Activated T-helper 1 cell treated with Interleukin-2 at 50 U/mL for 16 hours (primary cell): ENCODE measurements at places on chromosomes 5 and 9.

- DNase-seq: no peak
Observed at GRCh38 chr5:93359960-93360305, 221.1 kb downstream of the NR2F1-AS1 start.

GRCh38 chr9:17272536-17272935 lies 137.7 kb downstream of the CNTLN start:
- no peak for DNase-seq

GRCh38 chr9:37969130-37969529 lies 65.2 kb upstream of the SLC25A51 start:
- no peak for DNase-seq

DNA sequence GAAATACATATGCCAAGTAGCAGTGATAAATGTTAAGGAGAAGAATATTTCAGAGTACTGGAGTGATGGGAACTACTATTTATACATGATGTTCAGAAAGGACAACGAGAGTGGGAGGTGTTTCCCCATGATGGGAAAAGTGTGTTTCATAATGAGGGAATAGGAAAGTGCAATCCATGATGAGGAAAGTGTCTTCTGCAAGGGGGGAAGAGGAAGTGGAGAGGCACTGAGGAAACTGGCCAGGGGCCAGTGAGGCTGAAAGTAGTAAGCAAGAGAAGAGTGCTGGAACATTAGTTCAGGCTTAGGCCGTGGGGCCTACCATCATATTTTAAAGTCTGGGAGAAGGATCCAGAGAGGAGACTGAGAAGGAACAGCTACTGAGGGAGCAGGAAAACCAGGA lies 327.2 kb downstream of the SLF1 start:
- no peak for DNase-seq

GRCh38 chr5:172442592-172442991 lies 11.7 kb downstream of the SH3PXD2B start:
- no peak for DNase-seq

DNA sequence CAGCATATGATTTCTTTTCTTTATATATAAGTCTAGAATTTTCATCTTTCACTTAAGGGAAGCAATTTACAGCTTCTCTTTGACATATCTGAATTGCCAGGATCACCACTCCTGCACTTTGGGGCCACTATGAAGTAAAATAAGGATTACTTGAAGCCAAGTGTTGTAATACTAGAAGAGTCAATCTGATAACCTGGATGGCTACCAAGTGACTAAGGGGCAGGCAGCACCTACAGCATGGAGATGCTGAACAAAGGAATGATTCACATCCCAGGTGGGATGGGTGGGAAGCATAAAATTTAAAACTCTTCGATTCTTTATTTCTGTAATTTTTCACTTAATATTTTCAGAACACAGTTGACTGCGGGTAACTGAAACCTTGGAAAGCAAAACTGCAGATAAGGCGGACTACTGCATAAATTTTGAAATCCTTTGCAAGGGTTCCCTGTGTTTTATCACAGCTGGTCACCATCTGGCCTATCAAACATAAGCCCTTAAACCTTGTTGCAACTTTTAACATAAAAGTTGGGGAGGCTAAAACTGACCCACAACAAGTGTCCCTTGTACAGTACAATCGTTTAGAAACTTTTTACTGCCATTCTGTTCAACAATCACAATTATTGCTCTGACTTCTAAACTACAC lies 31.2 kb downstream of the NR3C1 start:
- DNase-seq: no peak

- DNase-seq: no peak
Observed at GRCh38 chr9:100724886-100725285, 147.0 kb downstream of the CAVIN4 start.

- DNase-seq: no peak
Observed at GRCh38 chr9:27408482-27408881, 111.5 kb upstream of the EQTN start.

- no peak for DNase-seq
Observed at GRCh38 chr5:131242728-131243255, 21.1 kb upstream of the CDC42SE2 start.

DNA sequence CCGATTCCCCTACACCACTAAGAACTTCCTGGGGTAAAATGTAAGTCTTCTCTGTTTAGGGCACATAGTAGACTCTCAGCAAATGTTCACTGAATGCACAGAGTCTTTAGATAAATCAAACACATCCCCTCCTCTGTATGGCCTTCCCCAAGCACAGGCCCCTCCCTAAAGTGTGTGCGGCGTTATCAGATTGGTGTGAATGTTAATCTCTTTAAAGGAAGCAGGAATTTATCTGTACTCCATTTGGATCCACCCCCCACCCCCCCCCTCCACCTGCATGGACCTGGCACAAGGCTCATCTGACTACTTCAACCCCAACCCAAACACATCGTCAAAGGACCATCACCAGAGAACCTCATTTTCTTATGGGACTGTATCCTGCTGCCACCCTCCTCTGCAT lies 6.3 kb downstream of the PCDH1 start:
- no peak for DNase-seq

GRCh38 chr5:2574155-2574554 lies 177.3 kb downstream of the IRX2 start:
- DNase-seq: no peak

GRCh38 chr5:17918373-17919104 lies 284.3 kb downstream of the TAF11L14 start:
- no peak for DNase-seq

GRCh38 chr5:113562828-113563400 lies 49.4 kb downstream of the YTHDC2 start:
- DNase-seq: no peak

- no peak for DNase-seq
Observed at GRCh38 chr9:2576631-2577030, 45.0 kb upstream of the VLDLR start.

- DNase-seq: no peak
Observed at GRCh38 chr9:124000161-124000783, 11.3 kb upstream of the LHX2 start.

GRCh38 chr5:40846371-40846770 lies 5.2 kb downstream of the CARD6 start:
- DNase-seq: no peak

DNA sequence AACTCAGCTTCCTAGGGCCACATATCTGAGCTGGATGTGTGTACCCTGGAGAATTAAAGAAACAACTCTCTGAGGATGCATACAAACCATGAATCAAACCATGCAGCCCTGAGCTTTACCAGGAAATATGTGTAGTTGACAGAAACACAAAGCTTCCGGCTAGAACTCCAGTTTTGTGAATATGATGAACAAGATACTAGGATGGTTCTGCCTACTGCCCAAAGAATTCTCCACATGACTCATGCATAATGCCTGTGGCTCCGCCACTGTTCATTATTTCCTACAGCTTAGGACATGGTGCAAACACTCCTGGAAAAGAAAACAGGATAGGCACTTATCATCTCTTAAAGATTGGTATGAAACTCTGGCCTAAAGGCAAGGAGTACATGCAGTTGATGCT lies 343.4 kb downstream of the DNAH5 start:
- no peak for DNase-seq
